Mesenchymal stem cell (in vitro differentiated cells and primary cell): ENCODE measurements at places on chromosomes 5 and 9.
A peak's percentile ranks its signal among the peaks of the same experiment; 100 is the strongest.

GRCh38 chr5:1471240-1471853, 26.1 kb upstream of the SLC6A3 start:
- DNase-seq, result no peak

- DNase-seq, result peak; percentile 62
Measured at GRCh38 chr5:14445576-14446290, 135.9 kb upstream of the OTULINL start.

DNA sequence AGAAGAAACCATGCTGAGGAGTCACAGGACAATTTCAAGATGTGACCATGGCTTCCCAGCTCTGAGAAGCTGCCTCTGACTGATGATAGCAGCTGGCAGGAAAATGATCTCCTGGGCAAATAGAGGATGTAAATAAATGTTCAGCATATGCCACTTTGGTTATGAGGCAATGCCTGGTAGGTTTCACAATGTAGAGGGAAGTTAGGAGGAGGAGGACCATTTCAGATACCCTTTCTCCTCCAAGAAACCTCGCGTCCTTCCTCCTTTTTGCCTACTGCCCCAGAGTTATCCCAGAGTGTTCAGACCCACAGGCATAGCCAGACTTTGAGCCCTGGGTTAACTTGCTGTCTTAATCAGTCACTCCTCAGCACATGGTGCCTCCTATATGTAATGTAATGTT, 541.6 kb upstream of the DAP start:
- DNase-seq, result no peak

- no peak for DNase-seq
Measured at GRCh38 chr5:6542421-6543345, 90.2 kb downstream of the NSUN2 start.

GRCh38 chr5:157143127-157143971, 684 bp upstream of the MED7 start:
- DNase-seq, result no peak

DNA sequence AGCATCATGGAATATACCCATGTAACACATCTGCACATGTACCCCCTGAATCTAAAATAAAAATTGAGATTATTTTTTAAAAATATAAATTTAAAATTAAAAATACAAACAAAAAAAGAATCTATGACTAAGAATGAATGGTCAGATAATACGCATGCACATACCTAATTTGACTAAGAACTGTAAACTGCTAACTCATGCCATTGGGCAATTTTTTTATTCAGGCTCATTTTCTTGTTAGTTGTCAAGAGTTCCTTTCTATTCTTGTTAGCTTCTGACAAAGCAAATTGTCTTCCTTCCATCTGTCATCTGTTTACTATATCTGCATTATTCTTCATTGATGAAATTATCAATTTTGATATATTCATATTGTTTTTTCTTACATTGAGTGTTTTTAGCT, 69.5 kb upstream of the HAND1 start:
- DNase-seq, result no peak

DNA sequence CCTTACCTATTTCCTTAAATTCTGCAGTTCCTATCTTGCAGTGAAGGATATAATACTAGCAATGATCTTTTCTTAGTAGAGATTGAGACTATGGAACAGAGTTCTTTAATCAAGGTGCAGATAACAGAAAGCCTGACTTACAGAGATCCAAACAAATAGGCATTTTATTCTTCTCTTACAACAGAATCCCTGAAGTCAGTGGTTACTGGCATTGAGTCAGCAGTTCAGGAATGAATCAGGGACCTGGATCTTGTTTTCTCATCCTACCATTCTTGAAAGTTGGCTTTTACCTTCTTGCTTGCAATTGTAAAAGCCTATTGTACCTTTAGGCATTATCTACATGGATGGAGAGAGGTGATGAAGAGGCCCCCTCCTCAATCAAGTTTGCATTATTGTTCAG, 47.5 kb upstream of the TLE4 start:
- DNase-seq, result peak; percentile 30

GRCh38 chr5:176723440-176723839, 76.2 kb downstream of the TSPAN17 start:
- DNase-seq, result no peak

DNA sequence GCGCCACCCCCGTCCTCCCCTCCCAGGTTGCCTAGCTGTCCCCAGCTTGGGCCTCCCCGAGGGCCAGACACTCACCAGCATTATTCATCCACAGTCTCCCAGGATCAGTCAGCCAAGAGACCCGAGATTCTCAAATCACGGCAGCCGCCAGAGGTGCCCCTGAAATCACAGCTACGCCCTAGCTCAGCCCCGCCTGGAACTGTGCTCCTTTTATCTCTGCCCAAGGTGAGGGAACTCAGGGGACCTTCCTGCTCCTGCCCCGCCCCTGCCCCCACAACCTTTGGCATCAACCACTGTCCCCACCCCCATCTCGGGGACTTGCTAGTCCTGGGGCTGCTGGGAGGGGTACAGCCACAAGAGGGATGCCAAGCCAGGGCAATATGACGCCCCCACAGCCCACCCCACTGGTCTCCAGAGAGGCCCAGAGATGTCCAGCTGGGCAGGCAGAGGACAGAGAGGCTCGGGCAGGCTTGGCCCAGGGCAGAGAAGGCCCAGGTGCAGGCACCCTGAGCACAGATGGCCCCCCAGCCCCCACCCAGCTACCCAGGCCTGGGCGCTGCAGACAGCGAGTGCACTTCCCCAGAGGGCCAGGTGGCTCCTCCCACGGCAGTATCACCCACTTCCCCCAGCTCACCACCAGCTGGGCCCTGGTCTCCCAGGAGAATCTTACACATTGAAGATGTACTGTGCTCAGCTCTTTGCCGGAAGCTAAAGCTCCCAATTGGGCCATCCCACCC, at the start of gene FUT7:
FUT7 (minus strand) TSS at position 185 of the 737 bp plus-strand sequence; CDS start at position 88, 97 bp downstream.
- DNase-seq, result no peak

GRCh38 chr9:89796606-89797005, 191.8 kb downstream of the GADD45G start:
- DNase-seq, result no peak

DNA sequence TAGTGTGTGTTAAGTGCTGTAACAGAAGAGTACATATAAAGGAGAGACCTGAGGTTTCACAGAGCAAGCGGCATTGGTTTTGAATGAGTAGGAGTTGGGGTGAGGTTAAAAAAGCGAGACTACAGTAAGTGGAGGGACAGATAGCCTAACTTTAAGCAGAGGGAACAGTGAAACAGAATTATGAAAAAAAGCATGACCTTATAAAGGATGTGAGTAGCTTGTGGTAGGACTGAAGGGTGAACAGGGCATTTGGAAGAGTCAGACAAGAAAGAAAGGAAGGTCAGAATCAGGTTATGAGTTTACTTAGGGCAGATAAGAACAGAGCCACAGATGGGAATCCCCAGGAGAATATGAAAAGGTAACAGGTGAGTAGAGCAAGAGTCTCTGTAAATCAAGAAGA, 22.5 kb downstream of the MSANTD3 start:
- no peak for DNase-seq

DNA sequence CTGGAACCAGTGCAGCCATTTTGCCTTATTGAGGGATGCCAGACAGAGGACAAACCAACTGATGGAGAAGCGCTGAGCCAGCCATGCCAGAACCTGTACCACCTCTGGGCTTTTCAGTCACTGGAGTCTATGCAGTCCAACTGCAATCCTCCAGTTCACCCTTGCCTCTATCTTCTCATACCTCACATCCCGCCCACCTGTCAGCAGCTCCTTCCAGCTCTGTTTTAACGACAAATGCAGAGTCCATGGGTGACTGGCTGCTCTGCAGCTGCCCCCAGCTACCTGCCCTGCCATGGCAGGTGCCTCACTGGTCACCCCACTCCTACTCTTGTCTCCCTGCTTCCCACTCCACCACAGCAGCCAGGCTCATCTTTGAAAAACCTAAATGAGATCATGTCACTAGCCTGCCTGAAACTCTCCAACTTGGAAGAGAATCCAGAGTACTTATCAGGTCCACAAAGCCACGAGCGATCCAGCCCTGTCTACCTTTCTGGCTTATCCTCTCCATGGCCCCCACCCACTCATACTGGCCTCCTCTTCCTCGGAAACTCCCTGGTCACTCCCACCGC, 14.0 kb upstream of the ACSL6 start:
- DNase-seq, result no peak

GRCh38 chr9:98957826-98958225, 14.1 kb downstream of the COL15A1 start:
- no peak for DNase-seq

- DNase-seq, result no peak
Measured at GRCh38 chr5:67085616-67086015, 111.0 kb downstream of the CD180 start.

DNA sequence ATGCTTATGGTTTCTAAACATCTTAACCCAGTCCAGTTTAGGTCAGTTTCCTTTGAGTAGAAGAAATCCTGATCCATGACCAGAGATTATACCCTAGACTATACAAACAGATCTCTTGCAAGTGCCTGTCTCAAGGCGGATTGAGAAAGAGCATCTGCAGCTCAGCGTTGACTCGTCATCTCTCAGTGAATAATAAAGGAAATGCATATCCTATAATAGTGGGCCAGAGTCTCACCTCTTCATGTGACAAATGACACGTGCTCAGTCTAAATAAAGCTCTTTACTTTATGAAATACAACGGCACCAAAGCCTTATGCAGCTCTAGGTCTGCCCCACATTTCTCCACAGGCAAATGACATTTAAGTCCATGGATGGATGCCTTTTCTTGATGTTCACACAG, 179.4 kb upstream of the NR3C1 start:
- peak; percentile 58 for DNase-seq

DNA sequence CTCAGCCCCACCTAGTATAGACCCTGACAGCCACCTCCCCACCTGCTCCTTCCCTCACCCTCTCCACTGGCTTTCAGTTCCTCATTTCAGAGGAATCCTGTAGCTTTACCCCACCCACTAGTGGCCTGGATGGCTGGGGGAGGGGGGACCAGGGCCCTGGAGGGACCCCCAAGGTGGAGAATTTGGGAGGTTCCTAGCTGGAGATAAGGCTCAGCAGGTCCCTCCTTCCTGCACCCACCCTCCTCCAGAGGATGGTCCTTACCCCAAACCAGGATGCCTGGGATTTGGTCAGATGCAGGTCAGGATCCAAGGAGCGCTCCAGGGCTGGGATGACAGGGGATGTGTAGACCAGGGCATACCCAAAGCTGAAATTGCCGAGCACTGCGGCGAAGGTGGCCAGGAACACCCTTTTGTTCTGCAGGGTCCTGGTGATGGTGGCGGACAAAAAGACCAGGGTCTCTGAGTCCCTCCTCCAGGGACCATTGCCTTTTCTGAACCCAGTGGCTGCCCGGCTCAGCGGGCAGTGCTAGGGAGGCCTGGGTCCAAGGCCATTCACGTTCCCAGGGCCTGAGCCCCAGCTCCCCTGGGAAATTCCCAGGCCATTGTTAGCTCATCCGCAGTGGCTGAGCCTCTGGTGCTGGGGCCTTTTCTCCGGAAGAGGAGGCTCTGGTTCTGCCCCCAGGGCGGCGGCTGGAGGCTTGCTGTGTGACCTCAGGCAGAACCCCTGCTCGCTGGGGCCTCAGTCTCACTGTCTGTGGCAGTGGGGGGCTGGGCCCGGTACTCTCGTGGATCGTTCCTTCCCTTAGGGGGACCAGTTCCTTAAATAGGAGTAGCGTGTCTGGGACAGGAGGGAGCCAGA, 678 bp downstream of the SLC2A6 start:
- DNase-seq, result peak; percentile 89

- no peak for DNase-seq
Measured at GRCh38 chr9:20270161-20270560, 352.1 kb downstream of the MLLT3 start.

DNA sequence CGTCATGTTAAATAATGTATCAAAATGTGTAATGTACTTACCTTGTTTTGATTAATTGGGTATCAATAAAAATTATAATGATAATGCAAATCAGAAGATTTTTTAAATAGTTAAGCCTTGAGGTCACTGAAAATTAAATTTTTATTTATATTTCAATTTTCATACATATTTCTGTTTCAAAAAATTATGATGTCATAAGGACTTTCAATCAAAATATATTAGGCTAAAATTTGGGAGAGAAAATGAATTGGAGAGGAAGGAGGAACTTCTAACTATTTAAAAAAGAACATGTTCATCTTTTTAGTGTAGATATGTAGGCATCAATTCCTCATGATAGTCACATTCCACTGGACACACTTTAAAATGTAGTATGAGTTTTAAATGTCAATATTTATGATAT, 29.1 kb upstream of the ERAP1 start:
- DNase-seq, result no peak

GRCh38 chr9:69918322-69918721, 97.7 kb downstream of the CFAP95 start:
- DNase-seq, result no peak

DNA sequence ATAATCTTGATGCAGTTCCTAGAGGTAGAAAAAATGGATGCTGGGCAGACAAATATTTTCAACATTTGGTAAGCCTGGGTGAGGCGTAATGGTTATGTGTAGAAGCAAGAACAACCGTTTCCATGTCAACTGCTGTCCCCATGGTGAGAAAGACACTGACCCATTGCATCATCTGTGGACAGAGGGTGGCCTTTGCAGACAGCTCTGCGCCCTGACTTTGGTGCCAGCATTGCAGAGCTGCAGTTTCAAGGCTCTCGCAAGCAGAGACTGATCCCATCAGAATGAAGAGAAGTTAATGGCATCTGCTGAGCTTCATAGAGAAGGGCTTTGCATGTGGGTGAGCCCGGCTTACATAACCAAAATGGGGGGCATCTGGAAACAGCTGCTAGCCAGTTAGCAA, 179.0 kb upstream of the ADRA1B start:
- peak; percentile 16 for DNase-seq

- DNase-seq, result no peak
Measured at GRCh38 chr9:136316896-136317676, 10.3 kb upstream of the GPSM1 start.

DNA sequence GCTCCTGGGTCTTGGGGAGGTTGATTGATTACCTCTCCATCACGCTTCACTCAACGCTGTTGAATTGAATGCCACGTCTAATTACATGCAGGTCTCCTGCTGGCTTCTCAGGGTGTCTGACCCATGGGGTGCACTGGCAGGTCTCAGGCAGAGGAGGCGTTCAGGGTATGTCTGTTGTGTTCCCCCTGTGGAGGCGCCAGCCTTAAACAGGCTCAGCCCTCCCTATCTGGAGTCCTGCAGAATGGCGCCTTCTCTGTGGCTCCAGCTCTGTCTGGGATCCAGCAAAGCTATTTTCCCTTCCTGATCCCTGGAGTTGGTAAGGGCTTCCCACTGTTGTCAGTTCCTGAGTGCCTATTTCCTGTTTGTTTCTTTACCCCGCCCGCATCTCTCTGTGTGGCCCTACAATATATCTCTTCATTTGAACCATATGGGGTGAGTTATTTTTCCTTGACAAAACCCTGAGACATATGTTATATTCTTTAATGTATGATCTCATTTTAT, 150.0 kb downstream of the NTRK2 start:
- DNase-seq, result peak; percentile 18

GRCh38 chr5:144032375-144032774, 138.1 kb downstream of the YIPF5 start:
- DNase-seq, result no peak

DNA sequence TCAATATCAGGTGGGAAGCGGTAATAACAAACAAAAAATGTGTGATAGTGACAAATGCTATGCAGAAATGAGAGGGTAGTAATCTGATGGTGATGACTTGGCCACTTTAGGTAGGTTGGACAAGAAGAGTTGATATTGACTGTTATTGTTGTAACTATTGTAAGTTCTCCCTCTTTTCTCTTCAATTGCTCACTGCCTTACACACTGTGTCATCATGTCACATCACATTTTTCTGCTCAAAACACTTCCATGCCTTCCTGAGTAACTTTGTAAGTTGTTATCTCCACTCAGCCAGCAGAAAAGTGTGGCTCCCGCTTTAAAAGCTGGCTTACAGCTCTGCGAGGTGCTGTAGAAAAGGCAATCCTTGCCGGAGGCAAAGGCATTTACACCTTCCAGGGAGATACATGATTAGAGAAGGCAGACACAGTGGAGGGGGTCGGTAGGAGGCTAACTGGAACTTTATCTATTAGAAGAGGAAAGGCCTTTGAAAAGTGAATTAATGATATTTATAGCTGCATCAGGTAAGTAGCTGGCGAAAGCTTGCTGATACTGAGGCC, 85.2 kb upstream of the CLINT1 start:
- no peak for DNase-seq
